Bronchial epithelial cell (primary cell): ENCODE measurements at places on chromosomes 6 and 20. TPM values are rescaled to one million over a fixed set of nuclear protein-coding genes. Genes with fewer than 3 reads are reported as not detected.

- no peak for DNase-seq
Measured at GRCh38 chr6:12813321-12813720, 96.8 kb downstream of the PHACTR1 start.

- DNase-seq = no peak
Measured at GRCh38 chr20:62177307-62177706, 5.5 kb upstream of the MTG2 start.

The BMP2 gene
- total RNA-seq = 6.1 and 9.0 TPM in 2 replicates

- DNase-seq = no peak
Measured at GRCh38 chr6:136108361-136108945, 141.7 kb downstream of the MTFR2 start.

- no peak for DNase-seq
Measured at GRCh38 chr20:47496118-47496517, 5.6 kb upstream of the NCOA3 start.

DNA sequence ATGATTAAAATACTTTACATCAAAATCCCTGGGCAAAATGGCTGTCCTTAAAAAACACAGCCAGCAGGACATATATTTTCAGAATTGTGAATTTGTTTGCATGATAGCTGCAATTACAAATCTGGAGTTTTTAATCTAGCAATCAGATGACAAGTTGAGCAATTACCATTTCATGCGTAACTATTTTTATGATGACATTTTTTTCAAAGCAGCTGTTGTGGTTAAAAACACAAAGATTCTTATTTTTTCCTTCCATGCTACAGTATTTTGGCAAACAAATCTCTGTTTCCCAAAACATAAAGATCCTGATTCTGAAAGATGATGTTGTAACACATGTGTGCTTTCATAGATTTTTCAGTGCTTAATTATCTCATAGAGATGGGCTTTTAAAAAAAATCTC is 90.2 kb downstream of the PHACTR1 start:
- DNase-seq = no peak

The CALHM4 gene
- total RNA-seq = under 0.01 TPM in 1 of 2 replicates, not detected in the other

GRCh38 chr20:47232518-47232917 is 124.0 kb downstream of the ZMYND8 start:
- DNase-seq = no peak

GRCh38 chr6:16523606-16524379 is 237.5 kb downstream of the ATXN1 start:
- no peak for DNase-seq

- DNase-seq = peak; percentile 29
Measured at GRCh38 chr20:51624157-51624731, 81.7 kb upstream of the NFATC2 start.

The SOX18 gene
- total RNA-seq = not detected in 2 replicates

- DNase-seq = no peak
Measured at GRCh38 chr20:58614984-58615760, 35.9 kb upstream of the STX16 start.
